ENCODE measurements at places on chromosomes 2 and 18.

- DNase-seq, result no peak
Observed at GRCh38 chr2:70977605-70978205, 725 bp upstream of the ANKRD53 start.

DNA sequence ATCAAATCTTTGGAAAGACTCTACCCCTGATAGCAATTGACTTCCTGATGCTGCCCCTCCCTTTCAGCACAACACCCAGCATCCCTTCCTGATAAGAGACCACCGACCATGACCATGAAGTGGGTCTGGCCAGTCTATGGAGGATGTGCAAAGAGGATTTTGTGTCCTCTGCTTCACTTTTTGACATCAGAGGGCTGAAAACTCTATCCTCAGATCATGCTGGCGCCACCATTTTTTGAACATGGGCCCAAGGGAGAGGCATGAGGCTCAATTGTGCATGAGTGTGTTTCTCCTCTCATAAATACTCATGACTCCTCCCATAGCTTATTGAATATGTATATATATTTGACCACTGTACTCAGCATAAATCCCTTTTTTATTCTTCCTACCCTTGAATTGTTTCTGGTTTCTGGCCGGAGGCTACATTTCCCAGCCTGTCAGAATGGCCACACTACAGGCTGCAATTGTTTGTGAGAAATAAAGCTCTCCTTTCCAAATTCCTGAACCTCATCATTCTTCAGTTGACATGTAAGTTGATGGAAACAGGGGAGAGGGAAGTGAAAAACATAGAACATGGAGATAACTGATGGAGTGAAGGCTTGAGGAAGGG, 314.1 kb downstream of the MYCN start:
- DNase-seq, result no peak

- DNase-seq, result no peak
Observed at GRCh38 chr2:72859831-72860262, 27.4 kb upstream of the SPR start.

GRCh38 chr2:176826356-176826755, 386.2 kb upstream of the HNRNPA3 start:
- DNase-seq, result no peak

GRCh38 chr18:14914121-14914520, 166.1 kb downstream of the ANKRD30B start:
- DNase-seq, result no peak

DNA sequence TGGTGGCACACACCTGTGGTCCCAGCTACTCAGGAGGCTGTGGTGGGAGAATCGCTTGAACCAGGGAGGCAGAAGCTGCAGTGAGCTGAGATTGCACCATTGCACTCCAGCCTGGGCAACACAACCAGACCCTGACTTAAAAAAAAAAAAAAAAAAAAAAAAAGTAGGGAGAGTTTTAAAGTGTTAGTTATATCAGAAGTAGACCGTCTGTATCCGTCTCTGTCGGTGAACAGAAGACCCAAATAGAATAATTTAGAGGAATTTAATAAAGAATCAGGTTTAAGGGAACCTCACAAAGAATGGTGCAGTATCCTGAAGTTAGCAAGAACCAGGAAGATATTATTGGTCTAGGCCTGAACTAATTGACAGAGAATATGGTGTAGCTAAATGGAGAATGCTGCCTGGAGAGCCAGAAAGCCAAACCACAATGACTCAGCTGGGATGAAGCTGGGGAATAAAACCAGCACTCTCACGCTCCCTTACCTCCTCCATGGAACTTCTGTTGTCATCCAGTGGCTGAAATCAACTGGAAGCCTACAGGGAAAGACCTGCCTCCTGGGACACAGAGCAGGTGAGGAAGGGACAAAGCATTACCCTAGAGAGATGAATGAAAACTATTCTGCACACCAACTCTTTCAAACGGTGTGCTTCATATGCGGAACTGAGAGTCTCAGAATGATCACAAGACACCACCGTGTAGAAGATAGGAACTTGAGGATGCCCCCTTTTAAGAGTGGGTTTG, 39.1 kb upstream of the PLEKHM3 start:
- no peak for DNase-seq

GRCh38 chr2:123080331-123080730, 944.8 kb upstream of the CNTNAP5 start:
- DNase-seq, result no peak

DNA sequence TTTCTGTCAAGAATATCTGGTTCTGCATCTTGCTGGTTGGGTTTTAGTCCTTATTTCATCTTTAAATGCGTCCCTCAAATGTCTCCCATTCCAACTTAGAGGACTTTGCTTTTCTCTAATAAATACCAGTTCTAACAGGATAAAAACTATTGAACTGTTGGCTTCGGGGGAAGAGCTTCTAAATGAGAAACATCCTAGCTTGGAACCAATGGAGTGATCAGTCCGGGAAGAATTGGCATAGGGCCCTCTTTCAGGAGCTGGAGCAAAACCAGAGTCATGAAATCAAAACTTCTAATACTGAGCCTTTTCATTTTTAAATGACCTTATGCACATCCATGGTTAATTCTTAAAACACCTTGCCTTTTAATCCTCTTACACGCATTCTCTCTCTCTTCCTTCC, 401.6 kb upstream of the SMIM21 start:
- DNase-seq, result no peak

DNA sequence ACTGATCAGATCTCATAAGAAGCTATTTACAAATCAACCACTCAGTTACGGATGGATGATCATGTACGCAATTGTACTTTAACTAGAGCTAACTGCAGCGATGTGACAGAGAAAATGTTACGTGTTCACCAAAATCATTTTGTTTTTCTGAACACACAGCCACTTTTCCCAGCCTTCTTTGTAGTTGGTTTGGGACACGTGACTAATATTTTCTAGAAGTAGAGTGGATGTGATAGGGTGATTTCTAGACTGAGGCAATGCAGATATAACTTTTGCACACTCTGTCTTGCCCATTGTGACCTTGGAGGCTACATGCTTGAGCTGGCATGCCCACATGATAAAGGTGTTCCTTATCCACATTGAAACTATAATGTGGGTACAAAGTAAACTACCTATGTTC, 9.9 kb upstream of the SLC9A4 start:
- DNase-seq, result no peak

DNA sequence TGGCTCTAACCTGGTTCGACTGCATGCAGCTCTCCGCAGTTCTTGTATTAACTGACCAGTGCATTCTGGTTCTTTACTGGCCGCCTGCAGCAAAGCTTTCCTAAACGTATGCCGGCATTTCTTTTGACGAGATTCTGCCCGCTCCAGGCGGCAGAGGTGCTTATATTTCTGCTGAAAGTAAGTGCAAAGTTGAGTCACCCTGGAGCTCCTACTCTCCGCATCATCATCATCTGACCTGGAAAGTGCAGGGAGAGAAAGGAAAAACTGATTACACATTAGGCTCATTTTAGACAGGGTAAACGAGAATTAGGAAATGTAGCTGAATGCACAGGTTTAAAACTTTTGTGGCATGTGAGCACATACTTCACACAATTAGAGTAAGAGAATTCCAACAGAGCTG, 57.9 kb downstream of the INO80D start:
- DNase-seq, result no peak

GRCh38 chr18:21074336-21075323, 37.0 kb downstream of the ROCK1 start:
- no peak for DNase-seq

GRCh38 chr18:76721207-76721996, 101.0 kb upstream of the ZNF236 start:
- no peak for DNase-seq

GRCh38 chr18:55504808-55505207, 83.2 kb downstream of the TCF4 start:
- no peak for DNase-seq

- DNase-seq, result peak; percentile 30
Observed at GRCh38 chr18:36798738-36799473, 29.9 kb downstream of the TPGS2 start.

- DNase-seq, result no peak
Observed at GRCh38 chr2:66470199-66470598, 35.3 kb downstream of the MEIS1 start.

DNA sequence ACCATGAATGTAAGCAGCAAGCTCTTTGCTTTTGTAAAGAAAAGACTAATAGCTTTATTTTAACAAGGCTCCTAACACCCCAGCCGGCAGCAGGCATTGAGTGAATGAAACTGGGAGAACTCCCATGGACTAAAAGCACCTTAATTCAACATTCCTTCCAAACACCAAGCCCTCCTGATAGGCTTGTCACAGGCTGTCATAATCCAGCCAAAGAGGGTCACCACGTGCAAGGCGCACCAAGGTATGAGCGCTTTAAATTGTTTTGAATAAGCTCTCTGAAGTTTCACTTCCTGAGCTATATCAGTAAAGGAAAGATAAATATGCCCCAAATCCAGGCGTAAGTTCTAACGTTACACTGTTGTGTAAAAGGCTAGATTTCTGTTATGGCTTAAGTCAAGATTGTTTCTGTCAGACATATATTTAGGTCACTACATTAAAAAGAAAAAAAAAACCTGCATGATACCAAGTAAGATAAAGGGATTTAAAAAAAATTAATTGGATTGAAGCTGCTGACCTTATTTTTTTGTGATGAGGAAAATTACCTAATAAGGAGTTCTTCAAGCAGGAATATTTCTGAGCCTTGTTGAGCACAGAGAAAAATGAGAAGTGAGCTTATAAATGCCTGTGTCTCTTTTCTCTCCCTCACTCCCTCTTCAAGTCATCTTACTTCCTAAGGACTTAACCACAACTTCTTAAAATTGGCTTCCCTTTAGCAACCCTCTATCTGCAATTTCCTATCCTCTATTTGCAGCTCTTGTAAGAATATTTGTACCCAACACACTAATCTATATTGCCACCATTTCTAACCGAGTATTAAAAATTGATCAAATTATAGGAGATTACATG, 136.1 kb upstream of the NRP2 start:
- DNase-seq, result peak; percentile 4

- DNase-seq, result no peak
Observed at GRCh38 chr2:225773148-225773547, 373.6 kb downstream of the NYAP2 start.

- no peak for DNase-seq
Observed at GRCh38 chr18:28108814-28109213, 68.1 kb downstream of the CDH2 start.

- no peak for DNase-seq
Observed at GRCh38 chr2:7626139-7626537, 708.9 kb downstream of the RNF144A start.

- no peak for DNase-seq
Observed at GRCh38 chr2:17736989-17737388, 16.6 kb downstream of the SMC6 start.

DNA sequence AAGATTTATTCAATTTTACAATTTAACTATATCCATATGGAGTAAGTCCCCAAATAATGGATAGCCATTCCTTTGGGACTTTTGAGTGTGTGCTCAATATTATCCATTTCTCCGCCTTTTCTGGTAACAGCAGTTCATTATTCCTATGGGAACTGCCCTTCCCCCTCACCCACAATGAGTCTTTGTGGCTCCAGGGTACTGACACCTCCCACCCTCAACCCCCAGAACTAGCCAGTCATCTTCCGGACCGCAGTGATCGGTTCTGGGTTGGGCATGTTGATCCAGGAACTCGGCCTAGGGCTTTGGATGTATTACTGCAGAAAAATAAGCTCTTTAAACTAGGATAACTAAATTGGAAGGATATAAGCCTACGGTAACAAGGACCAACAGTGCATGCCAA, 45.4 kb upstream of the CCDC150 start:
- DNase-seq, result no peak

DNA sequence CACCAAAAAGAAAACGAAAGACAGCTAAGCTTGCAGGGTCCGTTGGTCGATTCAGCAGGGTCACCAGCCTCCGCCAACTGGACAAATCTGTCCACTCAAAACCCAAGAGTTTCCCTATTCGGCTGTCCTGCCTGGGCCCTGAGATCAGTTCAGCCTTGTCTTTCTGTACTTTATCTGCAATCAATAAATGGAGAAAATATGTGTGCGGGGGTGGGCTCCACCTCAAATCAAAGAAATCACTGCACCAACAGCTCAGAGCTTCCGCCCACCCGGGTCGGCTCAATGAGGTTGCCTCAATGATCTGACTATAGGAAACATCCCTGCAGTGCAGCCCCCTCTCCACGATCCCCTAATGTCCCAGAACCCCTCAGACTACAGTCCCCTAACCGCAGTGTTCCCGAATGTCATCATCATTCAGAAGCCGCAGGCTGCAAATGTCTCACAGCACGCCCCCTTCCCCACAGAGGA, 447 bp downstream of the GGCX start:
- no peak for DNase-seq

DNA sequence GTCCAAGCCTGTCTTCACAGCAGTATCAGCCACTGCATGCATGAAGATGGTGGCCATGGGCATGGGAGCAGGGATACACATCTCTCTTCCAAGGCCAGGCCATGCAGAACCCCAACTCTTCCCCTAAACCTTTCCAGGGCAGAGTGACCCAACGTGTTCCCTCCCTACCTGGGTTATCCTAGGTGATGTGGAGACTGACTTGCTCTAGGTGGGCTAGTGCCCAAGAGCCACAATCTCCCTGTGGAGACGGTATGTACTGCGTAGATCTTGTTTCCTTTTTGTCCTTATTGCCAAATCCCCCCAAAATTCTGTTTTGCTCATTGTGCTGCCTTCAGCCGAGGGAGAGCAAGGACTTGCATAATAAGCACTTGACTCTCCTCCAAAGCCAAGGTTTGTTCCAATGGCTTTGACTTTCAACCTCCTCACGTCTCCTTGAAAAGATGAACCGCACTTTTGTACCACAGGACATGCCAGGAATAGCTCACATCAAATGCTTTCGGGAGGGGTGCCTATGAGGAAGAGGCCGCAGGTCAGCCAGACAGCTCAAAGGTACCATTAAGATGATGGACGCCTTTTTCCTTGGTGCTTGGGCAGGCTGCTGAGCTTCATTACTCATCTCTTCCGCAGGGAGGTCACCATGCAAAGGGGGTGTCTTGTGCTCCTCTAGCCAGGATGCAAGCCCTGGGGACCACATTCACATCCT, 76.2 kb upstream of the GLI2 start:
- no peak for DNase-seq

DNA sequence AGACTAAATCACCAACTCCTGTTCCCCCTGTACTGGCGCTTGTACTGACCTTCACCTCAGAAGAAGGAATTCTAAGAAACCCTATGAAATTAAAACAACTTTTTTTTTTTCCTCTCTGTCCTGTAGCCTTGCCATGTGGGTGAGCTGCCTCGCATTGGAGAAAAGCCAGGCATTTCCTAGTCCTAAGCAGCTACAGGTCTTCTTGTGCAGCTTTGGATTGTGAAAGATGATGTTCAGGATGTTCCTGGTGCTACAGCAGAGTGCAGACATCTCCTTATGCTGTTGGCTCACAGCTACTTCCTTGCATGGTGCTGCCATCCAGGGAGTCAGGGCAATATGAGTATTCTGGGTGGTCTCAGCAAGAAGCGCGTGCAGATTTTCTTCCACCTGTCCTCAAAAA, 11.9 kb downstream of the PIK3C3 start:
- no peak for DNase-seq

GRCh38 chr2:40513201-40513600, 61.3 kb upstream of the SLC8A1 start:
- no peak for DNase-seq

DNA sequence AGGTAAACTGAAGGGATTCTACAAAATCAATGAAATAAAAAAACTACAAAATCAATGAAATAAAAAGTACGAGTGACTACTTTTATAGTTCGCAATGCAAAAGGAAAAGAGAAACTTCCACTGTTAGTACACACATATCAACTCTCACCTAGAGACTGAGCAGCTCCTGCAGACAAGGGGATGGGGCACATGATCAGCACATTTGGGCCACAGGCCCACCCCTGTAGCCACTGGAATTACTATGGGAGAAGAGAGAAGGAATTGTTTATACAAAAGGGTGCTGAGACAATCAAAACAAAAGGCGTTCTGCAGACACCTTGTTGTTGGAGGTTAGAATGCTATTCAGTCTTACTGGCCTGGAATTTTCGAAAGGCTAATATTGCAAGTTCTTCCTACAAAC, 34.7 kb upstream of the CD226 start:
- DNase-seq, result no peak
